ENCODE measurements at places on chromosomes 6 and 20. TPM values are rescaled to one million over a fixed set of nuclear protein-coding genes. Genes with fewer than 3 reads are reported as not detected.

BCAS1 gene
- total RNA-seq: not detected

BANF2 gene
- not detected for total RNA-seq

DYNLT1 gene
- 118 TPM for total RNA-seq

DNA sequence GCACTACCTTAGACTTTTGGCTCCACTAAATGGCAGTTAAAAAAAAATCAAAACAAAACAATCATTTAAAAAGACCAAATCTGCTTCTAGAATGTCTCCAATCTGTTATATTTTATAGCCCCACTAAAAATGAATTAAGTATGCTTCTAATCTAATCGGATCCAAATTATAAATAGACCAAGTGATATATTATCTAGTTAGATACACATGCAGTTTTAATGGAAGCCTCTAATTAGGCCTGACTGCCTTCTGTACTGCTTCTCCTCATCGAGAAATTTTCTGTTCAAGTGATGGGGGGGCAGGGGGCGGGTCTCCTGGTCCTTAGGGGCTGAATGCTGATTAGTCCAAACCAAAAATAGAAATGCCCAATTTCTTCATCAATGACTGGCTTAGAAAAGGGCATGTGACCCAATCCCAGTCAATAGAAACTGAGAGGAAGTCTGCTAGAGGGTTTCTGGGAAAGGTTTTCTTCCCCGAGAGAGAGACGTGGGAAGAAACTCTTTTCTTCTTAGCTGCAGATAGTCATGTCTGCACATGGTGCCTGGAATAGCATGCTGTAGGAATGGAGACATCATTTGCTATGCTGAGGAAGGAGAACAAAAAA is 6.9 kb downstream of the SESN1 start:
- peaks cover 39% of the 10 kb centered on the region for H3K4me1 ChIP-seq
- no peak overlapping the region for H3K4me3 ChIP-seq
- H3K27me3 ChIP-seq: no peaks in the 10 kb centered on the region
- no peaks in the 10 kb centered on the region for H3K36me3 ChIP-seq
- H3K27ac ChIP-seq: peak overlapping the region; percentile 67

- H3K36me3 ChIP-seq: no peaks in the 10 kb centered on the region
- no peak for DNase-seq
- peaks cover 5% of the 10 kb centered on the region for H3K4me1 ChIP-seq
- H3K4me3 ChIP-seq: no peak overlapping the region
- no peak overlapping the region for H3K27ac ChIP-seq
- no peaks in the 10 kb centered on the region for H3K27me3 ChIP-seq
Measured at GRCh38 chr20:24376311-24377099, 92.9 kb upstream of the SYNDIG1 start.

GRCh38 chr6:169961772-169962561 is 210.5 kb downstream of the ERMARD start:
- no peak overlapping the region for H3K27ac ChIP-seq
- no peaks in the 10 kb centered on the region for H3K4me1 ChIP-seq
- H3K36me3 ChIP-seq: no peaks in the 10 kb centered on the region
- peaks cover 31% of the 10 kb centered on the region for H3K27me3 ChIP-seq

DNA sequence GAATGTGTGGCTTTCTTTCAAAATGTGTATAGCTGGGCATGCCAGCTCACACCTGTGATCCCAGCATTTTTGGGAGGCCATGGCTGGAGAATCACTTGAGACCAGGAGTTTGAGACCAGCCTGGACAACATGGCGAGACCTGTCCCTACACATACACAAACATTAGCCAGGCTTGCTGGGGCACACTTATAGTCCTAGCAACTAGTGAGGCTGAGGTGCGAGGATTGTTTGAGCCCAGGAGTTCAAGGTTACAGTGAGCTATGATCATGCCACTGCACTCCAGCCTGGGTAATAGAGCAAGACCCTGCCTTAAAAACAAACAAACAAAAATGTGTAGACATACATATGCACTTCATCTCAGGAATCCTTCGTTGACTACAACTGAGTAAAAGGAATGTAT is 31.1 kb upstream of the PLEKHG1 start:
- H3K4me1 ChIP-seq: peaks cover 76% of the 10 kb centered on the region
- no peak for DNase-seq
- H3K27ac ChIP-seq: no peak overlapping the region
- no peaks in the 10 kb centered on the region for H3K27me3 ChIP-seq
- no peaks in the 10 kb centered on the region for H3K36me3 ChIP-seq

DNA sequence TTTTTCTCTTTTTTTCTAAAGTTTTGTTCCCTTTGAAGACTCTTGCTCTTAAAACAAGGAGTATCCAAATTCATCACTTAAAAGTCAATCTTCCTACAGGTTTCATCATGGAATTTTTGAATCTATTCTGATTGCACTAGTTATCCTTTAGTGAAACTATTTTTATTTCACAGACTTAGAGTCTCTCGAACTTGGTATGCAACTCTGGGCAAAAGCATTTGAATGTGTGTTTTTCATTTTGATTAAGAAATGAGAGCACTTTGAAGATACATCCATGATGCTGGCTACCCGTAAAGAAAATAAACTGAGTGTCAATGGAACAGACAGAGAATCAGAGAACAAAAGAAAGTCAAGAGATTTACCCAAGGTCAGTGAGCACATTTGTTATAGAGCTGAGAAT is 586.5 kb downstream of the EPM2A start:
- no peak overlapping the region for H3K27ac ChIP-seq
- no peak for DNase-seq
- peaks cover 26% of the 10 kb centered on the region for H3K4me1 ChIP-seq

All from neural crest cell (in vitro differentiated cells).